Gastroesophageal sphincter (tissue), 4 donors: ENCODE measurements at places on chromosomes 1 and 21. TPM values are rescaled to one million over a fixed set of nuclear protein-coding genes. Genes with fewer than 3 reads are reported as not detected.

- no peak overlapping the region for H3K4me3 ChIP-seq
- no peaks in the 10 kb centered on the region for H3K4me1 ChIP-seq
- no peak for ATAC-seq
- H3K36me3 ChIP-seq, result no peaks in the 10 kb centered on the region
Observed at GRCh38 chr1:143699731-143700130, 272.1 kb downstream of the FAM72C start.

DNA sequence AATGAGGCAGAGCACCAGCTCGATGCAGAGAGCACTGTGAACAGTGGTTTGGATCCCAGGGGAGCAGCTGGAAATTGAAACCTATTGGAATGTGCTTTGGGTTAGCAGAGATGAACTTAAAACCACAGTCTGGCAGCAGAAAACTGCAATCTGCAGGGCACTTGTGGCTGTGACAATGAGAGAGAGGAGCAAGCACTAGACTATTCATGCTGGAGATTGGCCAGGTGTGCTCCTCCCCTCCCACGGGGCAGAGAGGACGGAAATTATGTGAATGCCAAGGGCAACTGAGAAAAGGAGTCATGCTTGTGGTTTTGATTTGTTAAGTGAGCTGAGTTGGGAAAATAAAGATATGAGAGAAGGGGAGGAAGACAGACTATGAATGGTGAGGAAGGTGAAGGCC lies 38.1 kb downstream of the HSD3B2 start:
- H3K4me1 ChIP-seq, result no peaks in the 10 kb centered on the region
- H3K27me3 ChIP-seq, result no peaks in the 10 kb centered on the region
- ATAC-seq, result peak; percentile 34
- no peak overlapping the region for H3K27ac ChIP-seq
- no peaks in the 10 kb centered on the region for H3K36me3 ChIP-seq

GRCh38 chr1:187047298-187047697 lies 218.5 kb downstream of the PLA2G4A start:
- H3K4me3 ChIP-seq, result no peak overlapping the region
- no peak overlapping the region for H3K27ac ChIP-seq
- H3K27me3 ChIP-seq, result no peaks in the 10 kb centered on the region
- no peaks in the 10 kb centered on the region for H3K4me1 ChIP-seq

Gene FNDC10
- not detected for total RNA-seq

DNA sequence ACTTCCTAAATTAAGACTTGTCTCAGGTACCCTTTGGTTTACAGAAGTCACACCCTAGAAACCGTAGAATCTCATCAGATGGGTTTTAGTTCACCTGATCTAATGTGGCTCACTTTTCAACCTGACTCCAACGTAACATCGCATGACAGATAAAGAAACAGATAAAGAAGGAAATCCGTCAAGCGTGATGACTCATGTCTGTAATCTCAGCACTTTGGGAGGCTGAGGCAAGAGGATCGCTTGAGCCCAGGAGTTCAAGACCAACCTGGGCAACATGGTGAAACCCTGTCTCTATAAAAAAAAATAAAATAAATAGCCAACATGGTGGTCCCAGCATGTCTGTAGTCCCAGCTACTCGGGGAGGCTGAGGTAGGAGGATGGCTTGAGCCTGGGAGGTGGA lies 97.3 kb downstream of the SPSB1 start:
- H3K4me1 ChIP-seq, result peaks cover 10% of the 10 kb centered on the region
- H3K36me3 ChIP-seq, result no peaks in the 10 kb centered on the region
- H3K27me3 ChIP-seq, result no peaks in the 10 kb centered on the region
- H3K4me3 ChIP-seq, result no peak overlapping the region

Gene SHISA4
- 31.0 TPM for total RNA-seq

DNA sequence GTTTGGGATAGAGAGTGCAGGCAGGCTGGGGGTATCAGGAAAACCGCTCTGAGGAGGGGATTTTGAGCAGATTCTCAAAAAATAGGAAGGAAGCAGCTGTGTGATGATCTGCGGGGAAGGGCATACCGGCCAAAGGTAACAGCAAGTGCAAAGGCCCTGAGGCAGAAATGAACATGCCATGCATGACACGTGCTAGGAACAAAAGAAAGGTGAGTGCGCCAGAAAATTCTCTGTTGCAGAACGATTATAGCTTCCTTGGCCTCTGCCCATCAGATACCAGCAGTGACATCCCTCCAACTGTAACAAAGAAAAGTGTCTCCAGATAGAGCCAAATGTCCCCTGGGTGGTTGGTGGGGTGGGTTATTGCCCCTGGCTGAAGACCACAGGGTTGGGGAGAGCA lies 37.0 kb upstream of the FAM131C start:
- no peaks in the 10 kb centered on the region for H3K36me3 ChIP-seq
- ATAC-seq, result no peak
- no peaks in the 10 kb centered on the region for H3K27me3 ChIP-seq
- H3K27ac ChIP-seq, result no peak overlapping the region

GRCh38 chr1:64955097-64956009 lies 11.0 kb downstream of the JAK1 start:
- no peak for ATAC-seq
- H3K27ac ChIP-seq, result no peak overlapping the region
- H3K4me1 ChIP-seq, result peaks cover 78% of the 10 kb centered on the region
- H3K36me3 ChIP-seq, result no peaks in the 10 kb centered on the region
- no peaks in the 10 kb centered on the region for H3K27me3 ChIP-seq

- H3K36me3 ChIP-seq, result no peaks in the 10 kb centered on the region
- H3K4me3 ChIP-seq, result no peak overlapping the region
- H3K4me1 ChIP-seq, result no peaks in the 10 kb centered on the region
- ATAC-seq, result no peak
- no peaks in the 10 kb centered on the region for H3K27me3 ChIP-seq
Observed at GRCh38 chr21:33496345-33496744, 4.8 kb upstream of the DNAJC28 start.

- peaks cover 16% of the 10 kb centered on the region for H3K27me3 ChIP-seq
- no peaks in the 10 kb centered on the region for H3K4me1 ChIP-seq
- no peak overlapping the region for H3K27ac ChIP-seq
- no peak overlapping the region for H3K4me3 ChIP-seq
Observed at GRCh38 chr1:159957824-159958268, 3.8 kb upstream of the SLAMF9 start.

DNA sequence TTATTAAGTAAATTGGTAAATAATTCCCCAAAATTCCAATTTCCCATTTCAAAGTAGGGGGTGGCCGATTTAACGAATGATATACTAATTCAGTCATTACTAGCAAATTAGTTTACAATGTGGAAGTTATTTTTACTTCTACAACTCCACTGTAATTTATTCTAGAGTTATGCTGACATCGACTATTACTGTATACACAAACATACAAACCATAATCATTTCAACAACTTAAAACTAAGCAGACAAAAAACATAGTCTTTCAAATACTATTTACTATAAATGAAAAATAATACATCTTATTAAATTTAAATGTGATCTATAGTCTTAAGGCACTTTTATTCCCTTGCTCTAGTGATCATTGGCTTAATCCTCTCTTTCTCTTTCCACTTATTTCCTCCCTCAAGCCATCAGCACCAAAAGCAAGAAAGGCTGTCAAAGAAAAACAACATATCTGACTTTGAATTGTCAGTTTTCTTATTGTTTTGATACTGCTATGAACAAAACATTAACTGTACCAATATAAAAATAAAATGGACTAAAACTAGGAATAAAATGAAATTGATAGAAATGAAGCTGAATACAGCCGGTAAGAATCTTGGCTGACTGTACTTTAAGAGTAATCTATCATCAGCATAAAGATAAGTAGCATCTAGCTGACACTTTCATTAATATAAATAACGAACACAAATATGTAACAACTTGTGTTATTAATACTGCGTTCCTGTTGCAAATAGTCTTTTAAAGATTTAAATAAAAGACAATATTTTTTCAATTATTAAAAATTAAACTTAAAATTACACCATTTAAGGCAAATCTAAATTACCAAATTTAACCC lies 4.1 kb downstream of the CDC42BPA start:
- no peak for ATAC-seq
- no peaks in the 10 kb centered on the region for H3K36me3 ChIP-seq
- no peaks in the 10 kb centered on the region for H3K27me3 ChIP-seq
- peak overlapping the region; percentile 100 for H3K4me3 ChIP-seq

Gene RYR2
- 27.4 TPM for total RNA-seq

GRCh38 chr1:98342566-98342965 lies 319.0 kb upstream of the SNX7 start:
- ATAC-seq, result no peak
- H3K27me3 ChIP-seq, result no peaks in the 10 kb centered on the region
- no peaks in the 10 kb centered on the region for H3K36me3 ChIP-seq
- no peaks in the 10 kb centered on the region for H3K4me1 ChIP-seq

Gene DENND2D
- 1.4 TPM for total RNA-seq

DNA sequence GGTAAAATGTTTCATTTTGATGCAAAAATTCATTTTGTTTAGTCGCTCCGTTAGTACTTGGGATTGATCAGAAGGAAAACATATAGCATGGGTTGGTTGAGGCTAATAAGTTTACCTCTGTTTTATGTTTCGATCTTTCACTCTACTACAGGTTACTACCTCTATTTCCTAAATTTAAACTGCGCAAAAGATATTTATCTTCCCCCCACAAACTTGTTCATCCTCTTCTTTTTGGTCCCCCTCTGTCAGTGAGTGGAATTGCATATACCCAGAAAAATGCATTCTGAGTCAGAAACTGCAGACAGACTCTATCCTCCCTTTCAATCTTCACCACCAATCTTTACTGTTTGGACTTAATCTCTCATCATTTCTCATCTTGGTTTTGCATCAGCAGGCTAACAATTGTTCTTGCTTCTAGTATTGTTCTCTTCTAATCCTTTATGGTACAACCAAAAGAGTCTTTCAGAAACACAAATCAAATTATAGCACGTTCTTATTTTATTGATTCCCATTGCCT lies 316.0 kb upstream of the ADGRL4 start:
- H3K4me3 ChIP-seq, result no peak overlapping the region
- ATAC-seq, result no peak
- no peak overlapping the region for H3K27ac ChIP-seq
- no peaks in the 10 kb centered on the region for H3K4me1 ChIP-seq
- no peaks in the 10 kb centered on the region for H3K27me3 ChIP-seq
- H3K36me3 ChIP-seq, result no peaks in the 10 kb centered on the region

Gene NECTIN4
- 1.9 TPM for total RNA-seq

Gene LYPD8
- not detected for total RNA-seq

DNA sequence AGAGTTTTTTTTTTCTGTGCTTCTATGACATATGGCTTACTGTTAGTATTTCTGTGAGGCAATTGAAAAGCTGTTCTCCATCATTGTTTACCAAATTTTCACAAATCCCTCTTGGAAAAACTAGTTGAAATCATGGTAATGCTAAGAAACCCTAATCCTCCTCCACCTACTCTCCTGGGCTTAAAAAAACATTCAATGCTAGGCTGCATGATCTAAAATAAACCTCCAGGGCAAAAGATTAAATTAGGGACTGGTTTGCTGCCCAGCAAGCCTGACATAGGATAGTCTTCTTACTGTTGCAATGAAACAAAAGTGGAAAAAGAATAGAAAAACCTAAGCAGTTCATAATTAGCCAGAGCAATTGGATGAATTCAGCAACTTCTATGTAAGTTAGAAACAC lies 16.1 kb downstream of the C1orf52 start:
- no peaks in the 10 kb centered on the region for H3K36me3 ChIP-seq
- no peak overlapping the region for H3K4me3 ChIP-seq
- no peak overlapping the region for H3K27ac ChIP-seq
- peaks cover 15% of the 10 kb centered on the region for H3K4me1 ChIP-seq
- ATAC-seq, result no peak

DNA sequence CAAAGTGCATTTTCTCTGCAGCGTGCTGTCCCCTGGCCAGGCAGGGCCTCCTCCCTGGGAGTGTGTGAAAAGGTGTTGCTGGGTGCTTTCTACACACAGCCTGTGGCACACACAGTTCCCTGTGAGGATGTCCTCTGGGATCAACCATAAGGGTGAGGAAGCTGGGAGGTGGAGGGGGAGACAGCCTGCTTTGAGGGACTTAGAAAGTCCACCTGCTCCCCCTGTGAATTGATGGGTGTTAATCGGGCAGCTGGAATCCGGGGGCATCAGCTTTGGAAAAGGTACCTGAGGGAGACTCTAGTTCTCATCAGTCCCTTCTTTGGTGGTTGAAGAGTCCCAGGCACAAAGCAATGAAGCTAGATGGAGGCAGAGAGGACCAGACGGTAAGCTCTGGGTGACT lies 35.8 kb downstream of the LHX4 start:
- no peak overlapping the region for H3K4me3 ChIP-seq
- ATAC-seq, result no peak
- no peaks in the 10 kb centered on the region for H3K36me3 ChIP-seq
- H3K27ac ChIP-seq, result no peak overlapping the region
- peaks cover 34% of the 10 kb centered on the region for H3K27me3 ChIP-seq

DNA sequence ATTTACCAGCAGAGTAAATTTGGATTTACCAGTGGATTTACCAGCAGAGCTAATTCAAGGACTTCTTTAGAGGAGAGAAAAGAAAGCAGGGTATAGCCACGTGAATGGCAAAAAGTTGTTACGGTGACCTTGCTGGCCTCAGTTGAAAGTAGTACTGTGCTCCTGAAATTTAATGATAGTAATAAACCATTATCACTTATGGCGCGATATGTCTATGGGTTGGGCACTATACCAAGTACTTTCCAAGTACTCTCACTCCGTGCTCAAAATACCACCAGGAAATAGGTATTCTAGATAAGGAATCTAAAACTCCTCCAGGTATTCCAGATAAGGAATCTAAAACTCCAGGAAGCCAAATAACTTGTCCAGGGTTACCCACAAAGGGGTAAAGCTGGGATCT lies 35.8 kb downstream of the SLC44A3 start:
- H3K36me3 ChIP-seq, result no peaks in the 10 kb centered on the region
- no peak overlapping the region for H3K4me3 ChIP-seq
- ATAC-seq, result no peak
- no peak overlapping the region for H3K27ac ChIP-seq
- H3K27me3 ChIP-seq, result no peaks in the 10 kb centered on the region

Gene SPRR2B
- total RNA-seq, result not detected

DNA sequence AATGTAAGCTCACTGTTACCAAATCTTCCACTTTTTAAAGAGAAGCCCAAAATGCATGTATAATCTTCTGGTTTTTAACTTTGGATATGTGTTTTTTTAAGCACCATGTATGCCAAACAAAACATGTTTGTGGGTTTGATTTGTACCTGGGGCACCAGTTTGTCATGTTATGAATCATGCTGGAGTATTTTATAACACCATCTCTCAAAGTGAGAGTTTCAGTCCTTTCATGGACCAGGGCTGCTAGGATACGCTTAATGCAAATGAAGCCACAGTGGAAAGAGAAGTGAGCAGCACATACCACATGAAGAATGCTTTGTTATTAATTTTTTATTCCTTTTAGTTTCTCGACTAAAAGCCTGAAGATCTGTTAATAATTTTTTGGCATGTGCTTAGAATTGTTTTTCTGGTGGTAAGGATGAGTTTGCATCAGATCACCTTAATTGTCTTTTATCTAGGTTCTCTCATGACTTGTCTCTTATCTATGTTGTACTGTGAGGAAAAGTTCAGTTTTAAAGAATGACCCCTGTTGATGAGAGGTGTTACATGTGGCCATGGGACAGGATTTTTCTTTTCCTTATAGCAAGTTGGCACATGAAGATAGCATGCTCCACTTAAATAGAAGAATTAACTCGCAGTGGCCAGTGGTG lies 2.0 kb upstream of the RABGAP1L start:
- peaks cover 4% of the 10 kb centered on the region for H3K4me1 ChIP-seq
- ATAC-seq, result no peak
- H3K4me3 ChIP-seq, result no peak overlapping the region
- no peaks in the 10 kb centered on the region for H3K36me3 ChIP-seq
- no peaks in the 10 kb centered on the region for H3K27me3 ChIP-seq
- H3K27ac ChIP-seq, result no peak overlapping the region

Gene WRAP73
- total RNA-seq, result 21.7 TPM
